ENCODE measurements at places on chromosomes 3 and 15. TPM values are rescaled to one million over a fixed set of nuclear protein-coding genes. Genes with fewer than 3 reads are reported as not detected.

Gene RHO
- total RNA-seq = not detected

Gene FSTL1
- 397 TPM for total RNA-seq

Gene HYKK
- 8.8 TPM for total RNA-seq

Gene FAM107A
- 4.3 TPM for total RNA-seq

Gene TRH
- 0.35 TPM for total RNA-seq

Gene USP8
- total RNA-seq = 59.3 TPM

Gene ZBED2
- not detected for total RNA-seq

Gene TTBK2
- total RNA-seq = 14.9 TPM

Gene BOC
- total RNA-seq = 40.6 TPM

Gene GPR62
- 0.06 TPM for total RNA-seq

Gene AGTR1
- 22.0 TPM for total RNA-seq

Gene SPINK8
- not detected for total RNA-seq

Gene USF3
- total RNA-seq = 19.6 TPM

Gene CDC25A
- total RNA-seq = 6.4 TPM

Gene SOX2
- total RNA-seq = 0.29 TPM

Gene GP9
- 3.8 TPM for total RNA-seq

Gene NR1I2
- 0.47 TPM for total RNA-seq

Gene TIMMDC1
- total RNA-seq = 42.1 TPM

Gene DLEC1
- 2.4 TPM for total RNA-seq

Gene PRTG
- total RNA-seq = 26.0 TPM

Gene AMIGO3
- total RNA-seq = 0.41 TPM

Gene ACKR4
- 1.9 TPM for total RNA-seq

Gene MKRN2OS
- 0.35 TPM for total RNA-seq

Gene PRICKLE2
- total RNA-seq = 50.5 TPM

Gene CPN2
- 0.12 TPM for total RNA-seq
